ENCODE measurements at places on chromosomes 2 and 18.

DNA sequence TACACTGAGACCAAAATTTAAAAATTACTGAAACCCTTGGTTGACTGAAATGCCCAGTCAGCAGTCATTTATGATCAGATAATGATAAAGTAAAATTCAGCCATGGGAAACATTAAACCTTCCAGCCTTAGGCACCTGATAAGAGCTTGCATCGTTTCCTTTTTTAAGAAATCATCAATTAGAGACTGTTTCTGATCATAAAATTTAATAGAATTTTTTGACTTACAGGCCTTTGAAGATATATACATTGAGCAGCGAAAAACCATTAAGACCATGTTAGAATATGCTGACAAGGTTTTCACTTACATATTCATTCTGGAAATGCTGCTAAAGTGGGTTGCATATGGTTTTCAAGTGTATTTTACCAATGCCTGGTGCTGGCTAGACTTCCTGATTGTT is 99.6 kb upstream of the CSRNP3 start:
- no peak for DNase-seq

DNA sequence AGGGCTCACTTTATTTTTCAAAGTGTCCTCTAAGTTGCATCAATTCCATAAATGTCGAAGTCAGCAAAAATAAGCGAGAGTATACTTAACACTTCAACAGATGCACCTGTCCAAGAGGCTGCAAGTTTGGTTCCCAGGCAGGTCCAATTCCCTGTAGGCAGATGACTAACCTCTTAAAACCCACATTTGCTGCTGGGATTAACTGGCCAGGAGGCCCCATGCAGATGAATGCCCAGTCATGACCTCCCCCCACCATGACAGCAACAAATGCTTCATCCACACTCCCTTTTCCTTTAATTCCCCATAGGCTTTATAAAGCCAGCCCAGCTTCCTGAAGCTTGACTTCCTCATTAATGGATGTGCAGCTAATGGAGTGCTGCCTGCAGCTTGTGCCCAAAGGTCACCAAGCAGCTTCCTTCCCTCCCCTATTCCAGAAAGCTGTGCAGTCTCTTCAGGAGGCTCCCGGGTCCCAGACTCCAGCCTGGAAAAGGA is 35.7 kb downstream of the REEP1 start:
- no peak for DNase-seq

DNA sequence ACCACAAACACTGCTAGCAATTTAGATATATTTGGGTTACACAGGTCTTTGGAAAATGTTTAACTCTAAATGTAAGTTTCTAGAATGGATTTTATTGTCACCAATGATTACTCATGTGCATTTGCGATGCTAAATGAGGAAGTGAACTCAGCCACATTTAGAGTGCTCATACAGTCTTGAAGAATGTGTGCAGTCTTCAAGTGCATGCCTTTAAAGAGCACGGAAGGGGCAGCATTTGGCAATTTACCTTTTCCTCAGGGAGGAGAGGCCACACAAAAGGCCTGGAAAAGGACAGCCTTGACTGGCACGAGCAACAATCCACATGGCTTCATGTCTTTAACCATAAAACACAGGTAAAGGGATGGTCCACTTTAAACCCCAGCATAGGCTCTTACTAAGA is 78.5 kb upstream of the STK17B start:
- DNase-seq, result no peak

DNA sequence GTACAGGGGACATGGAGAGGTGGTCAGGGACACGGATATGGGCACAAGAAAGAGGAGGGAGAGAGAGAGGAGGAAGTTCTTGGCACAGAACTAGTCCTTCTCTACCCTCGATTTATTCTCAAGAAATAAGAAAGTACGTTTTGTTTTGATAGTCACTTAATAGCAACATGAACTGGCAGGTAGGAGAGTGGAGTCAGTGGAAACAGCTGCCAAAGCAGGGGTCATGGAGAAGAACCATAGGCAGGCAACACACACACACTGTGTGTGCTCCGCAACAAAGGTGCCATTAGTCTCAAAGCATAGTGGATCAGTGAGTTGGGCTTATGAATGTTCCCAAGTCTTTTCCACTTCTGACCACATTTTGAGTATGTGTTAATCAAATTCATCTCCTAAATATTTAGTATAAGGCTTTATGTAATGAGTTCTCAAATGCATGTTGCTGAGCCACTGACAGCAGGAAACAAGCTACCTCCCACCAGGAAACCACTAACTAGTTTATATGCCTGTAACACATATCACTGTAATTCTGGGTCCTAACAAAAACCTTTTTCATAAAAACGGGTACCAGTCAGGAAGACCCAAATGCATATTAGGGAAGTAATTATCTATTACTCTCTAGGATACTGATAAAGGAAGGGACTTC is 41.1 kb downstream of the IWS1 start:
- DNase-seq, result no peak

GRCh38 chr2:241620419-241620769 is 16.6 kb downstream of the THAP4 start:
- no peak for DNase-seq

GRCh38 chr2:215754546-215754945 is 258.8 kb downstream of the MREG start:
- no peak for DNase-seq

DNA sequence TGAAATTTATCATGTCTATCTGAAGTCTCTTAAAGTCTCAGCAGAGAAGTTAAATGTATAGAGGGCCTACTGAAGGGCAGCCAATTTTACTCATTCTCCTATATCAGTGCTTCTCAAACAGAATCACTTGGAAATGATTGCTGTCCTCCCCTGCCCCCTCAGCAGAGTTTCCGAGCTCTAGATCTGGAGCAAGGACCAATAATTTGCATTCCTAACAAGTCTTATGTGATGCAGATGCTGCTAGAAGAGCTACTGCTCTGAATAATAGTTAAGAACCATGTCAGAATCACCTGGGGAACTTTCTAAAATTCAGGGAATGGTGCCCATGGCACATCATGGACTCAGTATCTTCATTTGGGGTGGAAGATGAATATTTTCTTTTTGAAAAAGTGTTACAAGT is 105.6 kb upstream of the EPHA4 start:
- DNase-seq, result no peak

GRCh38 chr2:238743243-238744065 is 104.4 kb upstream of the TWIST2 start:
- no peak for DNase-seq

Data from NCI-H2171 treated with DMSO at 0.1 percent for 48 hours (cell line).